ENCODE measurements at places on chromosomes 5 and 9.

DNA sequence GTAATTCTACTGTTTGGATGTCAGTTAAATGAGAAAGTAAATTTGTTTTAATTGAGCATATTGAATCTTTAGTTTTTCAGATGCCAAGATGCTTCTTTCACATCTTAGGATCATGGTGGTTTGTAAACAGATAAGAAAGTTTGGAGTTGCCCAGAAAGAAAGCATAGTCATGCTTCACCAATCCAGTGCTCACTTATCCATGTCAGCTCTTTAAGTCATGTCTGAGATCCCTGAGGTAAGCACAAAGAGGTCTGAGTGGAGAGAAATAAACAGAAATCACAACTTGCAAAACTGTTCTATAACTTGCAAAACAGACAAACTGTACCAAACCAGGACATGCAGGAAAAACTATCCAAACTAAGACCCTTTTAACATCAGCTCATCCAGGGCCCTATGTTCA is 87.7 kb downstream of the OSTF1 start:
- DNase-seq, result no peak

DNA sequence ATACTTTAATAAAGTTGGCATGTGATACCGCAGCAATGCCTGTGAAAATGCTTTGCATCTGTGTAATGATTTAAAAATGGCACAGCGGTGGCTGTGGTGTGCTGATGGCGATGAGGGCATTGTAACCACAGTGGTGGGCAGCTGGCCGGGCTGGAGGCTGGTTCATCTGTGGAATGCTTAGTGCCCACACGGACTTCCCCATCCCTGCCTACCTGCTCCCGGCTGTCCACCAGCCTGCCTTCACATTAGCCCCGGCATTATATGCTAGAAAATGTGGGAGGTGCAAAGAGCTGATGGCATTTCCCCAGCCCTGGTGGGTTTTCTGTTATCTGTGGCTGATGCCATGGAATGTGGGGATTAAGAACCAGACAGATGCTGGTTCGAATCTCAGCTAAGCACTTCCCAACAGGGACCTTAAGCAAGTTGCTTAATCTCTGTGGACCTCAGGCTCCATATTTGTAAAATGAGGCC is 2.9 kb upstream of the NDST1 start:
- DNase-seq, result no peak

GRCh38 chr5:142201471-142201887 is 92.9 kb downstream of the NDFIP1 start:
- DNase-seq, result no peak

DNA sequence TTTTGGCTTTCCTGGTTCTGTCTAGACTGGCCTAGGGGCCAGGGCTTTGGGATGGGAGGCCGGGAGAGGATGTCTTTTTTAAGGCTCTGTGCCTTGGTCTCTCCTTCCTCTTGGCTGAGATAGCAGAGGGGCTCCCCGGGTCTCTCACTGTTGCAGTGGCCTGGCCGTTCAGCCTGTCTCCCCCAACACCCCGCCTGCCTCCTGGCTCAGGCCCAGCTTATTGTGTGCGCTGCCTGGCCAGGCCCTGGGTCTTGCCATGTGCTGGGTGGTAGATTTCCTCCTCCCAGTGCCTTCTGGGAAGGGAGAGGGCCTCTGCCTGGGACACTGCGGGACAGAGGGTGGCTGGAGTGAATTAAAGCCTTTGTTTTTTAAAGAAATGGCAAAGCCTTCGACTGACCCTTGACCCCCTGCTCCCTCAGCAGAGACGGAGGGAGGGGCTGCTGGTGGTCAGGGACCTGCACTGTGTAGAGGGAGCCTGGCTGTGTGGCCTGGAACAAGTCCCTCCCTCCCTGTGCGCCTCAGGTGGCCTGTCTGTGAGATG is 11.1 kb downstream of the FPGS start:
- no peak for DNase-seq

DNA sequence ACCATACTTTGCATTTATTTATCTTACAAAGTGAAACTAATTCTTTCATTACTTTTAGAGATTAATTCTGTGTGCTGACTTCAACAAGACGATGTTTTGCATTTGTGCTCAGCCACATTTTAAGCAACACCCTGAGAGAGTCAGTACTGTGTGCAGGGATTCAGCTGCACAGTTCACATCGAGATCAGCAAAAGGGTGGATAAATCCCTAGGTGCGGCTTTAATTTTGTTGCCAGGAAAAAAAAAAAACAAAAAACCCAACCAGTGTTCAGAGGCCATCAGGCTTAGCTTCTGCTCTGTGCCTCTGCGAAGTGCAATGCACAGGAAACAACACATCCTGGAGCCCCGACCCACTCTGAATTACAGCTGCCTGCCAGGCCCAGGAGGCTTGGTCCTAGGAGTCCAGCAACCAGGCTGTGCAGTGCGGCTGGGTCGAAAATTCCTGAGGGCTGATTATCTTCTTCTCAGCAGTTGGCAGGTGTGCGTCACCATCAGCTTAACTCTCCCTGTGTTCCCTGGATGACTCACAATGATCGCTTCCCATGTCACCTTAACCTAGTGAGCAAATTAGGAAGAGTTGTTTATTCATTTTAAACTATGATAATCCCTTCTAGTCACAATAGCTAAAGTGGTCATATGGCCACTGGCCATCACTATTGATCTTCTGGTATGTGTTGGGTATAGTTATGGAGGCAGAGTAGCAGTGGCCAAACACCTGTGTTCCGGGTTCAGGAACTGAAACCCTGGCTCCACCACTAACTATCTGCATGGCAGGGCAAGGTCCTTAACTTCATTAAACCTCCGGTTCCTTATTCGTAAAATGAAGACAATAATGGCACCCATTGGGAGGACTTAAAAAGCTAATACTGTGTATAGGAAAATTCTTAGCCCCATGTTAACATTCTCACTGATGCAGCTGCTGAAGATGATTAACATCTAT is 31.2 kb upstream of the NDUFB6 start:
- no peak for DNase-seq

- DNase-seq, result no peak
These were observed 526.1 kb upstream of the CDH18 start for GRCh38 chr5:20514145-20514544.

- no peak for DNase-seq
These were observed 668.4 kb upstream of the CCNG1 start for GRCh38 chr5:162769019-162769418.

DNA sequence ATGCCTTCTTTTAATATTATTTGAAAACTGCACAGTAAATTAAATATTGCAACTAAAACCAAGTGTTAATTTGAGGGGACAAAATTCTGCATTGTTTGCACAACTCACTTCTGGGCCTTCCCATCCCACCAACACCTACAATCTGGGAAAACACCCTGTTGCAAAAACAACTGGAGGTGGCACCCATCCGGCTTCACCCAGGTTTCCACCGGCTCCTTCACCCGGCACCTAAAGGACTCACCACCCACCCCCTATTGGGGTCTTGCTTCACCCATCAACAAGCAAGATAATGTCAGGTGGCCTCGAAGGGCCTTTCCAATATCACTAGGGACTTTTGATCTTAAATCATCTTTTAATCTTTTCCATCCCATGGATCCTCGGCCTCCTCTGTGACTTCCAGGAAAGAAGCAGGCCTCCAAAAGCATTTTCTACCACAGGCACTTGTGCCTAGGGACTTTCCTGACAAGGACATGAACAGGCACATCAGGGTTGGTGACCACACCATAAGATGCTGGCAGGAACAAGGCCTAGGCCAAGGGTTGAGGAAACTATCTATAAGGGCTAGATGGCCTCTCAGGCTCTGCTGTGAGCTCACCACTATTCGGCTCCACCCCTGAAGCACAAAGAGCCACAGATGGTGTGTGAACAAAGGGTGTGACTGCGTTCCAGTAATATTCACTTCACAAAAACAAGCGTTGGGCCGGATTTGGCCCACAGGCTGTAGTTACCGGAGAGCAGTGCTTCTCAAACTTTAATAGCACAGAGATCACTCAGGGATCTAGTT is 205.1 kb downstream of the AUH start:
- DNase-seq, result peak; percentile 48

- no peak for DNase-seq
These were observed 296.2 kb upstream of the EDIL3 start for GRCh38 chr5:84680908-84681307.

DNA sequence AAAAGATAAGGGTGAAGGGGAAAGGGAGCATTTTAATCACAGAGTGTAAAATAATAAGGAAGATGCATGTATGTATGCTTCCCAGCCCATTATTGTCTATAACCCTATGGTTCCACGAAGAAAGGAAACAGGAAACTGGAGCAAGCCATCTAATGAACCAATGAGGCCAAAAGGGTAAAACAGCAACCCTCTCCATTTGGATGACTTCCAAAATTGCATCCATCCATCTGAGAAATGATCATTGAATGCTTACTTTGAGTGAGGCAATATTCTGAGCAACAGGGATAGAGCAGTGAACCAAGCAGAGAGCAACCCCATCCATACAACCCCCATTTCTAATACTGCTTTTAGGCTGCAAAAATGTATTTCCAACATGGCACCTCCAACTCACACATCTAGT is 46.9 kb downstream of the ARL15 start:
- no peak for DNase-seq
